ENCODE measurements at places on chromosomes 16 and 17.

GRCh38 chr17:49104511-49105074 is 28.0 kb upstream of the B4GALNT2 start:
- no peak for DNase-seq

- DNase-seq = peak; percentile 44
Measured at GRCh38 chr17:38584350-38584925, 21.3 kb downstream of the SRCIN1 start.

- no peak for DNase-seq
Measured at GRCh38 chr17:4411201-4411600, 22.5 kb upstream of the SPNS3 start.

- DNase-seq = no peak
Measured at GRCh38 chr17:233473-233941, 52.1 kb upstream of the DOC2B start.

- DNase-seq = no peak
Measured at GRCh38 chr17:49779156-49779738, 9.2 kb upstream of the KAT7 start.

GRCh38 chr16:4769306-4769638 is 2.3 kb upstream of the ZNF500 start:
- DNase-seq = no peak

DNA sequence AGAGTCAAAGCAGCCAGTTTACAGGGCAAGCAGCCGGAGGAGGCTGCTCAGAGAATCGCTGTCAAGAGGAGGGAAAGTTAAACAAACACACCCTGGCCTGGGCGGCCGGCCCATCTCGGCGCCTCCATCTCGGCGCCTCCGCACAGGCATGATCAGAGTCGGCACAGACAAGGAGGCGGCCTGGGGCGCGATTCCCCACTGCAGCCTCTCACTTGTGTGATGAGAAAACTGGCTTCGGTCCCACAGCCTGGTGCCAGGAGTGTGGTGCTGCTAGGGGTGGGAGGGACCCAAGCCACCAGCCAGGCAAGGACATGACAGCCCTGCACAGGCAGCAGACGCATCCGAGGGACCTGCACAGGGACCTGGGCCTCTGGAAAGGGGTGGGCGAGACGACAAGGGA is 17.7 kb downstream of the SLC38A10 start:
- no peak for DNase-seq

DNA sequence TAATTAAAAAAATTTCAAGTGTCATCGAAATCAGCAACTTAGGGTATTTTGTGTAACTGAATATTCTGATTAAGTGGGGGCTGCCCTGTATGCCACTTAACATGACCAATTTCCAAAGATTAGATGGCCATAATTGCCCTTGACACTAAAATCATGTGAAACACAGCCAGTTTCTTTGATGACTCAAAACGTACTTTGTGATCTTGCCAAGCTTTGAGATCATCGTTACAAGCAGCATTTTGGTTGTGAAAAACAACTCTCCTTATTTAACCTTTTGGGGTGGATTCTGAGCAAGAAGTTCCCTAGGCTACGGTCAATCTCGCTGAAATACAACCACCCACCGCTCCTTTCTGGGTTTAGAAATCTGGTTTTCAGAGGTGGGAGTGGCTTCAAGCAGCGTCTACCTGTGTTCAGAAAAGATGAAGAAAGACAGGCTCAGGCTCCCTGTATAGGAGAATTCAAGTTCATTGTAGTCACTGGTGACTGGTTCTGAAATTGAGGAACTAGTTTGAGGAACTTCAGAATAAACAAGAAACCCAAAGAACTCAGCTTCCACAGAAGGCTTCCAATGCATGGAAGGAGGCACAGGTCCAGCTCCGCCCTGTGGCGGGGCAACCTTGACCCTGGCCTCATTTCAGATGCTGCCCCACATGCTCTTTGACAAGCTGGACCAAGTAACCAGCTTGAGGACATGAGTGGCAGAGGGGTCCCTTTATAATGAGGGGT is 9.4 kb downstream of the MAP3K14 start:
- no peak for DNase-seq

GRCh38 chr16:824194-824593 is 23.7 kb upstream of the GNG13 start:
- DNase-seq = no peak

GRCh38 chr16:79599256-79599836 is 1.2 kb downstream of the MAF start:
- DNase-seq = no peak

GRCh38 chr17:79395066-79395465 is 215.8 kb downstream of the RBFOX3 start:
- DNase-seq = no peak

DNA sequence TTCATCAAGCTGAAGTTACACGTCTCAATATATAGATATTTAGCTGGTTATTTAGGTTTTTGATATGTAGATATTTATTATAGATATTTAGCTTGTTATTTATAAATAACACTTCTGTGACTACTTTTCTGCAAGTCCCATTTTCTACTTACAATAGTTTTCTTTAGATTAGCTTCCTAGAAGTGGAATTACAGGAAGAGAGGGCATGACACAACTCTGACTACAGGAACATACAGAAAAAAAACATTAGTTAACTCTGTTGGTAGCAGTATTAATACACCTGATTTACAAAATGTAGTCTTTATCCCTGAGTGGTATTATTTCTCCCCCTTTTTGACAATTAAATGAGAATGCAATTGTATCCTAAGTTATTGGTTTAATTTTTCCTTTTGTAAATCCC is 21.2 kb upstream of the CCL1 start:
- DNase-seq = no peak

DNA sequence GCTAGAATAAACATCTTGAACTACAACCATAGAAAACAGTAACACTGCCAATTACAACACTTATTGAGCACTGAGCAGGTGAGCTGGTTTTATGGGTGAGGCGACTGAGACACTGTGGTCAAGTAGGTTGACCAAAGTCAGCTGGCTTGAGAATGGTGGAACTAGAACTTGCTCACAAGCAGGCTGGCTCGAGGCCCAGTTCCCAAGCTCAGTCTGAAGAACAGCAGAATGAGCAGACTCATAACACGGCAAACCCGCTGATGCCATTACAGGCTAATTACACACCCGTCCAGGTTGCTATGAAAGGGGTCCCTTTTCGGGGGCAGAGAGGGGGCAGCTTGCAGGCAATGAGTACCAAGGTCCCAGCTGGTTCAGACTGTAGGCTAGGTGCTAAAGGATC is 6.5 kb downstream of the ZZEF1 start:
- DNase-seq = no peak

- DNase-seq = no peak
Measured at GRCh38 chr16:71515026-71515425, 11.2 kb upstream of the CHST4 start.

DNA sequence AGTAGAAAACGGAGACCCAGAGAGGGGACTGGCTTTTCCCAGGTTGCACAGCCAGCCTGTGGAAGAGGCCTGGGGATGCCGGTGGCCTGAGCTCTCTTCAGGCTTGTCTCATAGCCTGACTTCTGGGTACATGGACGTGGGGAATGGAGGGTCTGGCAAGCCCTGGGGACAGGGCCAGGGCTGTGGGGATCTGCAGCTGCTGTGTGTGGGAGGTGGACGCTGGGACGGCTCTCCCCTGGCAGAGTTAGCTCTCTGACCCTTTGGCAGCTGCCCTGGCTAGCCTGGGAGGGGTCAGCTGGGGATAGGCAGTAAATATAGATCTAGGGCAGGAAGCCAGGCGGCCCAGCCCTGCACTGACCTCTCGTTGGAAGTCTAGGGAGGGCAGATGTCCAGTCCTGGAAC is 20.5 kb downstream of the SLC4A1 start:
- no peak for DNase-seq

- no peak for DNase-seq
Measured at GRCh38 chr17:41322094-41322902, 6.8 kb upstream of the KRTAP17-1 start.

- DNase-seq = no peak
Measured at GRCh38 chr17:77153472-77153871, 12.7 kb downstream of the SEC14L1 start.

- DNase-seq = peak; percentile 70
Measured at GRCh38 chr16:30472328-30472942, at the start of gene ITGAL. TSS of gene ITGAL (plus strand) at chr16:30472742. CDS start at chr16:30472838, 96 bp downstream.

GRCh38 chr16:71610936-71611871 is 14.8 kb upstream of the MARVELD3 start:
- peak; percentile 81 for DNase-seq

GRCh38 chr16:4646773-4647643 is 22.4 kb downstream of the MGRN1 start:
- DNase-seq = no peak

Data from stimulated activated CD4-positive, alpha-beta T cell treated with anti-CD3 and anti-CD28 coated beads, Interleukin-4, amount 100 ng/mL, for 4 hours (primary cell).